ENCODE measurements at places on chromosomes 2 and 18. TPM values are rescaled to one million over a fixed set of nuclear protein-coding genes. Genes with fewer than 3 reads are reported as not detected.

RAD51AP2 gene
- not detected for total RNA-seq

MAP3K19 gene
- total RNA-seq, result not detected

RGPD3 gene
- total RNA-seq, result 0.12 TPM

TEKT4 gene
- total RNA-seq, result not detected

RUFY4 gene
- total RNA-seq, result not detected

ABCG8 gene
- not detected for total RNA-seq
